CD14-positive monocyte (primary cell): ENCODE measurements at places on chromosomes 3 and 15. TPM values are rescaled to one million over a fixed set of nuclear protein-coding genes. Genes with fewer than 3 reads are reported as not detected.
A peak's percentile ranks its signal among the peaks of the same experiment; 100 is the strongest.

- H3K4me3 ChIP-seq: no peak overlapping the region
- no peaks in the 10 kb centered on the region for H3K36me3 ChIP-seq
- no peaks in the 10 kb centered on the region for H3K4me1 ChIP-seq
These were observed 54.3 kb upstream of the CBLB start for GRCh38 chr3:105923140-105923539.

- peak; percentile 9 for DNase-seq
- peaks cover 94% of the 10 kb centered on the region for H3K36me3 ChIP-seq
- H3K27ac ChIP-seq: no peak overlapping the region
- no peaks in the 10 kb centered on the region for H3K27me3 ChIP-seq
- no peak overlapping the region for H3K4me3 ChIP-seq
These were observed 62.9 kb downstream of the ATG7 start for GRCh38 chr3:11335056-11335608.

GRCh38 chr3:11611341-11611799, 32.3 kb downstream of the VGLL4 start:
- no peaks in the 10 kb centered on the region for H3K27me3 ChIP-seq
- no peaks in the 10 kb centered on the region for H3K4me1 ChIP-seq
- H3K27ac ChIP-seq: no peak overlapping the region
- peaks cover under 1% of the 10 kb centered on the region for H3K36me3 ChIP-seq
- no peak overlapping the region for H3K4me3 ChIP-seq
- no peak for DNase-seq

DNA sequence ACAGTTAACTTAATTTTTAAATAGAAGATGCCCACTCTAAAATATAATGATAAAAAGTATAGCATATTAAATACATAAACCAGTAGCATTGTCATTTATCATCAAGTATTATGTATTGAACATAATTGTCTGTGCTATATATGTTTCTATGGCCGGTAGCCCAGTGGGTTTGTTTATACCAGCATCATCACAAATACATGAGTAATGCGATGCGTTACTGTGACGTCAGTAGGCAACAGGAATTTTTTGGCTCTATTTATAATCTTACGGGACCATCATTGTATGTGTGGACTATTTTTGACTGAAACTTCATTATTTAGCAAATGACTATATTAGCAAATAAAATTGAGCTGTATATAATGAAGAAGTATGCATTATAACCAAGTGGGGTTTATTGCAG, 82.1 kb downstream of the FLNB start:
- H3K27ac ChIP-seq: no peak overlapping the region
- no peak for DNase-seq
- peaks cover 3% of the 10 kb centered on the region for H3K4me1 ChIP-seq
- H3K27me3 ChIP-seq: no peaks in the 10 kb centered on the region

- H3K27ac ChIP-seq: no peak overlapping the region
- H3K27me3 ChIP-seq: no peaks in the 10 kb centered on the region
- H3K4me1 ChIP-seq: peaks cover 55% of the 10 kb centered on the region
- H3K36me3 ChIP-seq: no peaks in the 10 kb centered on the region
- H3K4me3 ChIP-seq: no peak overlapping the region
These were observed 3.0 kb upstream of the GPR87 start for GRCh38 chr3:151319628-151320027.

GRCh38 chr3:54783611-54784010, 144.2 kb downstream of the LRTM1 start:
- H3K27ac ChIP-seq: no peak overlapping the region
- no peaks in the 10 kb centered on the region for H3K36me3 ChIP-seq
- H3K4me3 ChIP-seq: no peak overlapping the region
- no peaks in the 10 kb centered on the region for H3K27me3 ChIP-seq

DNA sequence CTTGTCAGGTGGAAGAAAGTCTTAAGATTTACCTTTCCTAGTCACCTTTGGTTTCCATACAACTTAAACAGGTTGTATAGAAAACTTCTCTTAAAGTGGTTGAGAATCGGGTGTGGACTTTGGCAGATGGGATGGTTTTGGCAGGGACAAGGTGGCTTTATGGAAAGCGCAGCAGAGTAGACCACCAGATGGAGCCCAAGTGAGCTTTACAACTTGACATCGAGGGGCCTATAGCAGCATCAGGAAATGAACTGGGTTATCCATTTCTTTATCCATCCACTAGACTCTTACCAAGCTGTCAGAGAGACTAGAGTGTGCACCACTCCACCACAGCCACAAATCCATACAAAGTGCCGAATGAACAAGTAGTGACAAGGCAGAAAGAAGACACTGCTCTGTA, 85.3 kb upstream of the MBNL1 start:
- no peaks in the 10 kb centered on the region for H3K27me3 ChIP-seq
- H3K4me3 ChIP-seq: no peak overlapping the region

DNA sequence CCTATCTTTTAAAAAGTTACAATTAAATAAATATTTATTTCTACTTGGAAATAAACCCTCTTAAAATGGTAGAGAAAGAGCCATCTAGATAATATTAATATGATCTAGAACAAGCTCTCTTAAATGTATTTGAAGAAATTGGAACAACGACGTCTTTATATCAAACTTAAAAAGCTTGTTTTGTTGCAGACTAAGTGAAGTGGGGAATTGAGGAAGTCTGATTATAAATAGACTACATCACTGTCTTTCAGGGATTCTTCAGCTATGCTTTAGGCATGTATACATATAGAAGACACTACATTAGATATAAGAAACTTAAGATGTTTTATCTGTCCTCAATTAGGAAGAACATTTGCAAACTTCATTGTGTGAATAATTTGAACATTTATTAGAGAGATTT, 1.8 kb downstream of the BCHE start:
- DNase-seq: no peak
- H3K27me3 ChIP-seq: no peaks in the 10 kb centered on the region
- no peaks in the 10 kb centered on the region for H3K4me1 ChIP-seq
- H3K27ac ChIP-seq: no peak overlapping the region
- H3K4me3 ChIP-seq: no peak overlapping the region
- no peaks in the 10 kb centered on the region for H3K36me3 ChIP-seq

DNA sequence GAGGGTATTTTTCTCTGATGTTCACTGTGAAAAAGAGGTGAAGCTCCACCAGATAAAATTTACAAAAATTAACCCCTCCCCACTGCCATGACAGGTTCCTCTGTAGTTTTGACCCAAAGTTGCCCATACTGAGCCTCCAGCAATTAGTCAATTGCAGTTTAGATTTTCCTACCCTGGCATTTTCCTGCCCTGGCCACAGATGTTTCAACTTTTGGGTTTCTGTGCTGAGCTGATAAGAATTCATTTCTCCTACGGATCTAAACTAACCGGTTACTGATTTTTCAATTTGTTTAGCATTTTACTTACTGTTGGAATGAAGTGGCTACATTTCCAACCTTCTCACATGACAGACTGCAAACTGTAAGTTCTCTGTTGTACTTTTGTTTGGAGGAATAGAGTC, 1346.1 kb upstream of the EPHA6 start:
- no peaks in the 10 kb centered on the region for H3K4me1 ChIP-seq
- DNase-seq: no peak
- no peaks in the 10 kb centered on the region for H3K27me3 ChIP-seq
- no peaks in the 10 kb centered on the region for H3K36me3 ChIP-seq
- H3K4me3 ChIP-seq: no peak overlapping the region
- H3K27ac ChIP-seq: no peak overlapping the region

DNA sequence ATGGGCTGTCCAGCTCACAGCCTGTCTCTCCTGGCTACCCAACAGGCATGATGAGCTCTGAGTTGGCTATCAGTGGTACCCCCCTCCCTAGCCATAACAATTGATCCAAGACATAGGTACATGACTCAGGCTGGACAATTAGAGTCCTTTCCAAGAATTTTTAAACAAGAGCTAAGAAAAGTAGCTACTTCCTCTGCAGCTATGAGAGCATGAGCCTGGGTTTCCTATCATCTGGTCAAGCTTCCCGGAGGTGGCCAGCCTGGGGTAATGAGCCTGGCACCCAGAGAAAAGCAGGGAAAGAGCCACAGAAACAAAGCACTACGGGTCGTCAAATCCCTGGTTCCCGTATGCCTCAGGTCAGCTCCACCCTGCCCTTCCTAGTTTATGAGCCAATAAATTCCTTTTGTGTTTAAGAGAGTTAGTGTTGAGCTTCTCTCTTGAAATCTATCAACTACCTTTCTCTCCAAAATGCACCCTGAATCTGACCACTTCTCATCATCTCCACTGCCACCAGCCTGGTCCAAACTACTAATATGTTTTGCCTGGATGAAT, 2.3 kb upstream of the SLC51B start:
- no peak overlapping the region for H3K4me3 ChIP-seq
- no peaks in the 10 kb centered on the region for H3K27me3 ChIP-seq
- H3K36me3 ChIP-seq: no peaks in the 10 kb centered on the region
- H3K4me1 ChIP-seq: no peaks in the 10 kb centered on the region

GRCh38 chr15:24955531-24955921, 739 bp downstream of the SNRPN start:
- peak overlapping the region; percentile 76 for H3K27ac ChIP-seq
- H3K36me3 ChIP-seq: no peaks in the 10 kb centered on the region
- DNase-seq: peak; percentile 7
- no peaks in the 10 kb centered on the region for H3K4me1 ChIP-seq
- peak overlapping the region; percentile 79 for H3K4me3 ChIP-seq
- H3K27me3 ChIP-seq: peaks cover 16% of the 10 kb centered on the region

- H3K4me3 ChIP-seq: no peak overlapping the region
- H3K4me1 ChIP-seq: no peaks in the 10 kb centered on the region
- no peak for DNase-seq
These were observed 41.6 kb downstream of the MRAS start for GRCh38 chr3:138389841-138390581.

DNA sequence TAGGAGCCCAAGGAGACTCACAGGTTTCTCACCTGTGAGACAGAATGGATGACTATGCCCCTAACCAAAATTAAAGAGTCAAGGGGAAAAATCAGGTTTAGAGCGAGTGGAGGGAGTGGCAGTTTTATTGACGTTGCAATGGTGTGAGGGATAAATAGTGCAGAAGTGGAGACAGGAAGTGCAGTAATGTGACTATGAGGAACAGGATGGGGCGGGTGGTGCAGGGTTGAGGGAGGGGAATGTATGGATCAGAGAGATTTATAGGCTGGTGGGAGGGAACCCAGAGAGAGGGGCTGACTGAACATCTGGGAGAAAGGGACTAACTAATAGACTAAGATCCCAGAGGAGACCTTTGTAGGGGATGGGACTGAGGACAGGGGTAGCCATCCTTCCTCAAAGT, 26.5 kb downstream of the EIF2AK4 start:
- peak overlapping the region; percentile 33 for H3K27ac ChIP-seq
- no peaks in the 10 kb centered on the region for H3K27me3 ChIP-seq
- H3K36me3 ChIP-seq: peaks cover 88% of the 10 kb centered on the region
- no peak for DNase-seq
- H3K4me3 ChIP-seq: no peak overlapping the region

DNA sequence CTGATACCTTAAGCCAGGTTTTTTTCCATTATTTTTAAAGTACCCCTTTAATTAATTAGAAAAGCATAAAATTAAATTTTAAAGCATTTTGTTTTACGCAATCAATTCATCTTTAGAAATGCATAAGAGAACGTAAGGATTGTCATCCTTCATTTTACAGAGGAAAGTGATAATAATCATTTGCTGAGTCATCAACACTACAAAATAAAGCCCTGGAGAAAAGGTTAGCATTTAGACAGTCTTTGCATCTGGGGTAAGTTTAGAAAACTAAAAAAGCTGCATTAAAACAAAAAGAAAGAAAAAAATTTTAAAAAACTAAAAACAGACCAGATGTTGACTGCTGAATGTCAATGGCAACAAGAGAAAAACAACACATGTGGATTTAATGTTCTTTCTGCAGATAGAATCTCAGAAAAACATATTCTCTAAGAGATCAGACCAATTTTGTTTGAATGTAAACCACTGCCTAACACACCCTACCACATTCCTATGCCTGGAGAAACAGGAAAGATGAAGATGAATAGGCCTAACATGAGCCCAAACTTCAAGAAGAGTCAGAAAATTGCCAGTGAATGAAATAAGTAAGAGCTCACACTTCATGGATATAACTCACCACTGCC, 59.9 kb downstream of the SUCNR1 start:
- H3K4me3 ChIP-seq: no peak overlapping the region
- H3K27ac ChIP-seq: no peak overlapping the region
- H3K4me1 ChIP-seq: peaks cover 24% of the 10 kb centered on the region

- no peak for DNase-seq
- no peaks in the 10 kb centered on the region for H3K4me1 ChIP-seq
- peaks cover 17% of the 10 kb centered on the region for H3K36me3 ChIP-seq
- no peak overlapping the region for H3K4me3 ChIP-seq
These were observed 102.1 kb downstream of the ATP8B4 start for GRCh38 chr15:50016951-50017350.

- H3K27ac ChIP-seq: no peak overlapping the region
- no peak for DNase-seq
- no peaks in the 10 kb centered on the region for H3K4me1 ChIP-seq
- H3K36me3 ChIP-seq: no peaks in the 10 kb centered on the region
- no peaks in the 10 kb centered on the region for H3K27me3 ChIP-seq
- H3K4me3 ChIP-seq: no peak overlapping the region
These were observed 163.7 kb upstream of the TP63 start for GRCh38 chr3:189467451-189467850.

DNA sequence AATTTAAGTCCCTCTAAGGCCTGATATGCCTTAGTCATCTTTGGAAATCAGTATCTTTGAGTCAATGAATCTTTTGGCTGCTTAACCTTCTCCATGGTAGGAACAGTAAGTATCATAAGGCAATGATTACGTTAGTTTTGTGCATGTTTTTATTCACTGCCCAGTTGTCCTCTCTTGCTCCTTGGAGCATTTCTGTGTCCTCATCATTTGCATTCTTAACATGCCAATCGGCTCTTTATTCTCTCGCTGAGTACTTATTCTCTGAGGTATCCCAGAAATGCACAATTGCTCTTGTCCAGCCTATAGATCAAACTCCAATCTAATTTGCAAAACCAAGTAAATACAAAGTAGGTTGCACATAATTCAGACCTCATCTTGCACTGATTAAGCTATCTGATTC, 405.0 kb upstream of the IL12A start:
- H3K36me3 ChIP-seq: no peaks in the 10 kb centered on the region
- H3K4me1 ChIP-seq: no peaks in the 10 kb centered on the region
- H3K27ac ChIP-seq: no peak overlapping the region
- no peak overlapping the region for H3K4me3 ChIP-seq

GRCh38 chr15:33126559-33127290, 67.8 kb downstream of the FMN1 start:
- no peaks in the 10 kb centered on the region for H3K27me3 ChIP-seq
- no peaks in the 10 kb centered on the region for H3K36me3 ChIP-seq
- H3K4me1 ChIP-seq: peaks cover 22% of the 10 kb centered on the region
- DNase-seq: peak; percentile 71
- H3K4me3 ChIP-seq: peak overlapping the region; percentile 49
- no peak overlapping the region for H3K27ac ChIP-seq

The CNTN3 gene
- not detected for polyA plus RNA-seq

The SCN11A gene
- not detected for polyA plus RNA-seq

The ROPN1 gene
- polyA plus RNA-seq: not detected

The LRRC31 gene
- polyA plus RNA-seq: not detected in 2 replicates

The LEKR1 gene
- polyA plus RNA-seq: 0.51 TPM

The SNX22 gene
- 1.2 TPM for polyA plus RNA-seq

The RPUSD2 gene
- 1.1 and 1.5 TPM in 2 replicates for polyA plus RNA-seq

The TMCO5A gene
- not detected in 2 replicates for polyA plus RNA-seq

The PCOLCE2 gene
- polyA plus RNA-seq: not detected

The BCHE gene
- not detected for polyA plus RNA-seq

The GOLGA8G gene
- not detected for polyA plus RNA-seq

The SKOR1 gene
- not detected for polyA plus RNA-seq

The CYP1A1 gene
- not detected for polyA plus RNA-seq
